Activated T-cell treated with anti-CD3 and anti-CD28 coated beads, Interleukin-2, amount 50 U/mL, for 72 hours (primary cell): ENCODE measurements at places on chromosomes 4 and X.

DNA sequence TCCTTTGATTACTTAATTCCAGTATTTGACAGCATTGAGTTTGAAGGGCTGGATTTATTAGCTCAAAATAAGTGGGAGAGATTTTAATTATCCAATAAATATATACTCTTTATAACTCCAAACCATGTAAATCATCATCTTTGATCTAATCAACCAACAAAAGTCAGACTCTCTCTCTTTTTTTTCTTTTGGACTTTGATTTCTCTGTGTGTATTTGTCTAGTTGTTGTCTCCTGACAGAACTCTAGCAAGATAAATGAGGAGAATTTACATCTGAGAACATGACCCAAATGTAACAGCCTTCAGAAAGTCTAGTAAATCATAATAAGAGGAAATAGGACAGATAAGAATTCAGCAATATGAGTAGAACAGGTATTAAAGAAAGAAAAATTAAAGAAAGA lies 567.1 kb downstream of the PPARGC1A start:
- DNase-seq: no peak

GRCh38 chrX:8432396-8432795 lies 32.2 kb upstream of the VCX3B start:
- DNase-seq: no peak

GRCh38 chr4:5972571-5972970 lies 45.7 kb downstream of the C4orf50 start:
- DNase-seq: no peak

DNA sequence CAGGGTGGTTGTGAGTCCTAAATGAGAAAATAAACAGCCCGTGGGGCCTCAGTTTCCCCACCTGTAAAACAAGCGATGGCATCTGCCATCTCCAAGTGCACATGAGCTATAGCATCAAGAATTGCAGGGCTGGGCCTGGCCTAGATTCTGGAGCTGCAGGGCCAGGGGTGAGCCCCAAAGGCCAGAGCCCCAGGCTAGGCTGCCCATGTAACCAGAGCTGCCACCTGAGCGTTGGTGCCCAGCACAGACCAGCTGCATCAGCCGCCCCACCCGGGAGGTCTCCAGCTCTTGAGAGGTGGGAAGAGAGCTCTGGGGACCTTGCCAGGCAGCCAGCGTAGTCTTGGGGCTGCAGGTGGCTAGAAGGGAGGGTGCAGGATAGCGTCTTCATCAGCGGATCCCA lies 27.0 kb upstream of the GPR78 start:
- DNase-seq: no peak

GRCh38 chr4:67393699-67394281 lies 151.5 kb downstream of the CENPC start:
- no peak for DNase-seq

GRCh38 chrX:136130931-136131833 lies 16.2 kb upstream of the FHL1 start:
- peak; percentile 18 for DNase-seq

DNA sequence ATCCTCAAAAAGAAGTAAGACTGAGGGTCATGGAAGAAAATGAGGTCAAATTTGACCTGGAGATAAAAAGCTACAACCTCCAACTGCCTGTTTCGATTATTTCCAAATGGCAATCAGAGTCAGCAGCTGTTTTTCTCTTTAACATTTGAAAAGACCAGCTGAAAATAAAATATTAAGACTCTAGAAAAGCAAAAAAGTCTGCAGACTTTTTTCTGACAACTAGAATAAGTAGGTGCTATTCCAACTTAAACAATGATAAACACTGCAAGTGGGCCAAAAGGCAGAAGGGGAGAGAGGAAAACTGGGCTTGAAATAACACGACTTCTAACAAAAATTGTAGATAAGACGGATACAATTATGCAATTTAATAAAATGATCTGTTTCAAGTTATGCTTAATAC lies 110.4 kb downstream of the LRBA start:
- no peak for DNase-seq

DNA sequence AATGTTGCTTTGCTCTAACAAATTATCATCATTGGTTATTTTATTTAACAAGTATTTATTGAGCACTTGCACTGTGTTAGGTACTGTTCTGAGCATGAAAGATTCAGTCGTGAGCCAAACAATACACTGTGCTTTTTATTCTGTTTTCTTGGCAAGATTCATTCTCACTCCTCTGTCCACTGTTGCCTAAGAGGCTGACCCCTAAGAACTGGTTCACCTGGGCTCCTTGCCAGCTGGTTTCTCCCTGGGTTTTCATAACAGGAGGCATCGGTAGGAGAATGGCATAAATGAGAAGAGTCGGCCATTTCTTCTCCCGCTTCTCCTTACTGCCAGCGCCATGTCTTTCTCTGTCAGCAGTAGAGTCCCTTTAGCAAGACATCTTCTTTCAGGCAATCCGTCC lies 243.7 kb upstream of the DIAPH2 start:
- DNase-seq: no peak

GRCh38 chr4:10095296-10095991 lies 21.2 kb downstream of the WDR1 start:
- peak; percentile 48 for DNase-seq

DNA sequence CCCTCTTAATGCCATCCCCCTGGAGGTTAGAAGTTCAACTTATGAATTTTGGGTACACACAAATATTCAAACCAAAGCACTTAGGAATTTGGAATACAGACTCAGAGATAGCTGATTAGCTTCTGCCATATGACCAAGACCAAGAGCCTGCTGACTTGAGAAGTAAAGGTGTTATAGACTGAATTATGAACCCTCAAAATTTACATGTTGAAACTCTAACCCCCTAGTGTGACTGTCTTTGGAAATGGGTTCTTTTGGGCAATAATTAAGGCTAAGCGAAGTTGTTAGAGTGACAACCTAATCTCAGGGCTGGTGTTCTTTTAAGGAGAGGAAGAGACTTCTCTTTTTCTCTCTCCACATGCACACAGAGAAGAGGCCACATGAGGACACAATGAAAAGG lies 151.2 kb downstream of the COX18 start:
- DNase-seq: no peak

DNA sequence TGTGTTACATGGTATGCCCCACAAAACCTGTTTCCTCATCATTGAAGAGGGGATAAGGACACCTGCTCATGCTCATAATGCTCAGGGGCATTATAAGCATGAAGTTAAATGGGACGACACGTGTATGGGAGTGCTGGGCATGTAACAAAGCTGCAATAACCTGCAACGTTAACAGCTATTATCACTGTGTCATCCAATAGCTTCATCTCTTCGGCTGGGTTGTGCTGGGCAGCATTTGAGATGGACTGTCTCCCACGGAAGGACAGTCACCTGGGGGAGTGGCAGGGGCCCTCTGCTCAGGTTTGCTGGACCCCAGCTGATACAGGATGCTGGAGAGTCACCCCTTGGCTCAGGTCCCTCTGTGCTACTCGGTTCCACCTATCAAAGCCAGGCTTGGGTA lies 94.5 kb downstream of the NSUN7 start:
- DNase-seq: no peak

- DNase-seq: no peak
Observed at GRCh38 chrX:111581086-111581485, 69.6 kb downstream of the SERTM2 start.

- DNase-seq: no peak
Observed at GRCh38 chrX:72045552-72046277, 86.0 kb downstream of the RTL5 start.
